ENCODE measurements at places on chromosomes 3 and 15. TPM values are rescaled to one million over a fixed set of nuclear protein-coding genes. Genes with fewer than 3 reads are reported as not detected.

The SCAANT1 gene
- total RNA-seq, result not detected

The ATP2B2 gene
- 0.53 TPM for total RNA-seq

The NISCH gene
- total RNA-seq, result 83.6 TPM

The NOX5 gene
- total RNA-seq, result 0.16 TPM

- no peak for DNase-seq
Observed at GRCh38 chr3:65986285-65986684, 52.4 kb downstream of the MAGI1 start.
